ENCODE measurements at places on chromosomes 3 and 15. TPM values are rescaled to one million over a fixed set of nuclear protein-coding genes. Genes with fewer than 3 reads are reported as not detected.

The CTXN2 gene
- 0.05 TPM for total RNA-seq

The PLA2G4B gene
- total RNA-seq = 5.0 TPM

The GOLGB1 gene
- total RNA-seq = 19.0 TPM

The PRICKLE2 gene
- not detected for total RNA-seq

The C3orf22 gene
- total RNA-seq = not detected

The TMEM45A gene
- total RNA-seq = 2.2 TPM

GRCh38 chr3:60764870-60765269 lies 486.4 kb downstream of the FHIT start:
- DNase-seq = no peak
- no peaks in the 10 kb centered on the region for H3K27me3 ChIP-seq

DNA sequence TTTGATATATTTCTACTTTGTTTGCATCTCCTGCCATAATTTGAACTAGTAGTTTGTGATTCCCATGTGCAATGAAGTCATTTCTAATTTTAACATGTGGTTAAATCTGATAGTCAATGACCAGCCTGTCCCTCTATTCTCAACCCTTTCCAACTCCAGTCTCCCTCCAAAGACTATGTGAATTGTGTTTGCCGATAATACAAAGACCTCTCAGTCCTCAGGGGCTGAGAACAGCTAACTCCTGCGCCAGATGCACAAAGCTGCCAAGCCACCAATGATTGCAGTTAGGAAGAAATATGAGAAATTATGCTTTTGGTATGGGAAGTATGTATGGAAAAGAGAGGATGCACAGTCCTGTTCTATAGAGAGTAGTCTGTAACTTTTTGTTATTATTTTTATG lies 54.0 kb downstream of the KCNH8 start:
- DNase-seq = no peak
- no peak overlapping the region for H3K4me3 ChIP-seq
- H3K4me1 ChIP-seq = no peaks in the 10 kb centered on the region
- H3K36me3 ChIP-seq = no peaks in the 10 kb centered on the region

DNA sequence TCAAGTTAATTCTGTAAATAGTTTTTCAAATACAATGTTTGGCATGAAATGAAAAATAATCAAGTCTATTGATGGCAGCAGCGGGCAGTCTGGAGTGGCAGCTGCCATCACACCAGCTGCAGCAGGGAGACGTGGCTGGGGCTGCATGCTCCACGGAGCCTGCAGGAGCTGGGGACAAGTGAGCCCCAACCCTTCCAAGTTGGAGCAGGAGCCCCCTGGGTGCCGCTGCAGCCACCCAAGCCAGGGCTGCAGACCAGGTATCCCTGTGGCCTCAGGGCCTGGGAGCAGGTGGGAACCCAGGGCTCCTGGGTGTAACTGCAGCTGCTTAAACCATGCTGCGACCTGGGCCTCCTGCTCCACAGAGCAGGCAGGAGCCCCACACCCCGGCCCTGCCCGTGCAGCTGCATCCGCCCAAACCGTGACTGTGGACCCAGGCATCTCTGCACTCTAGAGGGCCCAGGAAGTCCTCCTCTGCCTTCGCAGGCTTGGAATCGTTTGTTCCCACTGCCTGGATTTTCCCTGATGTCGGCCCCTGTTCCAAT lies 257.4 kb downstream of the PLOD2 start:
- DNase-seq = no peak
- no peaks in the 10 kb centered on the region for H3K4me1 ChIP-seq
- H3K27ac ChIP-seq = no peak overlapping the region
- H3K27me3 ChIP-seq = no peaks in the 10 kb centered on the region
- no peak overlapping the region for H3K4me3 ChIP-seq
- no peaks in the 10 kb centered on the region for H3K36me3 ChIP-seq

DNA sequence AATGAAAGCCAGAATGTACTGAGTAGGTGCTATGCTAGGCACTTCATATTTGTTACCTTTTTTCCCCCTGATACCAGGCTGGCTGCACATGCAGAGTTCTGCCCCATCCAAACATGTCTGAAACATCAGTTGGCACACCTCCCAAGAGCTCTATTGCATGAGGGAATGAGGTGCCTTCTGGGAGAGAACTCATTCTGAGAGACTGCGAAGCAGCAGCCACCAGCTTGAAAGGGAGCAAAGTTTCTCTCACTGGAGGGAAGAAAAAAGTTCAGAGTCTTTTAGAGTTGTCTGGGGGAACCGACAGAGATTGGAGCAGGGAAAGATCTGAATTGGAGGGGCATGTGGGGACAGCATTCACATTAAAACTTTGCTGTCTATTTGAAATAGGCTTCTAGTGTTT lies 84.1 kb downstream of the AGBL1 start:
- H3K4me1 ChIP-seq = no peaks in the 10 kb centered on the region
- H3K36me3 ChIP-seq = no peaks in the 10 kb centered on the region
- H3K27me3 ChIP-seq = peaks cover 6% of the 10 kb centered on the region
- H3K4me3 ChIP-seq = no peak overlapping the region
- no peak overlapping the region for H3K27ac ChIP-seq
- DNase-seq = no peak

GRCh38 chr15:98787194-98787593 lies 138.9 kb downstream of the IGF1R start:
- H3K36me3 ChIP-seq = no peaks in the 10 kb centered on the region
- peaks cover 67% of the 10 kb centered on the region for H3K4me1 ChIP-seq
- no peaks in the 10 kb centered on the region for H3K27me3 ChIP-seq
- H3K4me3 ChIP-seq = no peak overlapping the region
- DNase-seq = peak; percentile 19
- H3K27ac ChIP-seq = no peak overlapping the region

GRCh38 chr15:44295750-44296431 lies 7.4 kb downstream of the GOLM2 start:
- no peak for DNase-seq
- peaks cover 18% of the 10 kb centered on the region for H3K36me3 ChIP-seq
- H3K4me3 ChIP-seq = no peak overlapping the region
- peak overlapping the region; percentile 29 for H3K27ac ChIP-seq
- peaks cover 46% of the 10 kb centered on the region for H3K4me1 ChIP-seq

GRCh38 chr15:89625716-89626115 lies 29.6 kb downstream of the KIF7 start:
- DNase-seq = no peak
- no peak overlapping the region for H3K4me3 ChIP-seq
- H3K4me1 ChIP-seq = no peaks in the 10 kb centered on the region
- no peaks in the 10 kb centered on the region for H3K27me3 ChIP-seq

DNA sequence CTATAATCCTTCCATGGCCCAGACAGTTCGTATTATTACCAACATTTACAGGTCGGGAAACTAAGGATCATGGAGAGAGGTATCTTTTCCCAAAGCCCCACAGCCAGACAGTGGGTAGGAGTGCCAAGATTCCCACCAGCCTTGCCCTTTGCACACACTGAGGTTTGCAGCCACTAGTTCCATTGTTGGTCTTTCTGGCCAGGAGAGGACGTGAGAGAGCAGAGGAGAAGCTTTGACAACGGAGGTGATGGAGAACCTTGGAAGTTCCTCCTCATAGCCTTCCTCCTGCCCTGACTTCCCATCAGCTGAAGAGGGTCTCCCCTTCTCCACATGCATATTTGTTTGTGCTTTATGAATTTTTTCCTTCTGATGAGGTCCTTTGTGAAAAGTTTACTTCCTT lies 50.5 kb upstream of the PLCL2 start:
- H3K27ac ChIP-seq = no peak overlapping the region
- H3K36me3 ChIP-seq = no peaks in the 10 kb centered on the region
- H3K27me3 ChIP-seq = no peaks in the 10 kb centered on the region
- H3K4me1 ChIP-seq = peaks cover 22% of the 10 kb centered on the region
- no peak overlapping the region for H3K4me3 ChIP-seq

- no peak for DNase-seq
- no peaks in the 10 kb centered on the region for H3K4me1 ChIP-seq
- no peaks in the 10 kb centered on the region for H3K36me3 ChIP-seq
- H3K27ac ChIP-seq = no peak overlapping the region
Measured at GRCh38 chr15:61063875-61064320, 165.2 kb downstream of the RORA start.
